Pulmonary artery endothelial cell (primary cell): ENCODE measurements at places on chromosomes 7 and 10.

DNA sequence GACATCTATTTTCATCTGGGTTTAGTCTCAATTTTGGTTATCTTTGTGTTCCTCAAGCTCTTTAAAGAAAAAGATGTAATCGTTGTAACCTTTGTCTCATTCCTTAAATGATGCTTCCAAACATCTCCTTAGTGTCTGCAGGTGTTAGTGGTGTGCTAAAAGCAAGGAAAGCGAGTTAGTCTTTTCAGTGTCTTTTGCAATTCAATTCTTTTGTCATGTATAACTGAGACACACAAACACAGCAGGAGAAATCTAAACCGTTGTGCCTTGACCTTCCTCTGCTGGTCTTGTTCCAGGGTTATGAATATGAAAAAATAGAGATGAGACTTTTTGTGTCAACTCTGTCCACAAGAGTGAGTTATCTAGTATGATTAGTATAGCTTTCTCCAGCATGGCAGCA lies 40.7 kb downstream of the PIK3CG start:
- no peak for DNase-seq

GRCh38 chr7:72092769-72093168 lies 319.4 kb downstream of the CALN1 start:
- no peak for DNase-seq

DNA sequence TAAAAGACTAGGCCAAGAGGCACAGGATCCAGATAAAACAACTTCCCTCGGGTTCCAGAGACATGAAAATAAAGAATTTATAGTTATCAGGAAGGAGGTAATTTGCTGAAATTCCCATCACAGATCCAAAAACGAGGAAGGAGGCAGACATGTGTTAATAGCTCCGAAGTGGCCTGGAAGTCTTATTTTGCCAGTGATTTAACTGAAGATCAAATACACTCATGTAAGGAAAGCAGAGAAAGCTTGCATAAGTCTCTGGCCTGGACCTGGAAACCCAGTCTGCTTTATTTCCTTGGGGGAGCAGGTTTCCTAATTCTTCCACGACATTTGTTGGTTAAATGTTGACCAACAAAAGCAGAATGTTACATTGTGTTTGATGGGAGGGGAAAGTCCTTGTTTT lies 498.7 kb upstream of the C7orf33 start:
- no peak for DNase-seq

GRCh38 chr10:97499561-97500296 lies 1.0 kb downstream of the UBTD1 start:
- no peak for DNase-seq

DNA sequence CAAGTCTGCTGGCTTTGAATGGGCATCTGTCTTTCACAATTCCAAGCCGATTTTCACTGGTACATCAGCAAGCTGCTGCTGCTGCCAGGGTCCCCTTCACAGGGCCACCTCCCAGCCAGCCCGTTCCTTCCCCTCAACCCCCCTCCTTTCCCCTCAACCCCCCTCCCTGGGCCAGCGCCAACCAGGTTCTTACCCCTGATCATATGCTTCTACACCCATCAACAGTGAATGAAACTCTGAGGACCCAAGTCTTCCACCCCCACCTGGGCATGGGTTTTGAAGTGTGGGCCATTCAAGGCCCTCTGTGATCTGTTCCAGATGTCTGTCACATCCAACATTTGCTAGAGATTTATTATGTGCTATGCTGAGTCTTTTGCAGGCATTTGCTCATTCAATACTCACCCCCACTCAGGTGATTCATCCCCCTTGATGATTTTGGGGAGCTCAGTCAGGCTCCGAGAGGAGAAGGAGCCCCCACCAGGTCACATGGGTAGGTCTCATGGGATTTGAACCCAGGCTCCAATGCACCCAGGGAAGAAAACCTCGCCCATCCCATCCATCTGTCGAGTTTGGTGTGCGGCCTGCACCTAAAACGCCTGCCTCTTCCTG lies 52.7 kb upstream of the FOXK1 start:
- no peak for DNase-seq

GRCh38 chr10:30557884-30558283 lies 71.7 kb downstream of the LYZL2 start:
- DNase-seq: no peak

- no peak for DNase-seq
Observed at GRCh38 chr7:91046322-91047089, 217.7 kb upstream of the FZD1 start.

DNA sequence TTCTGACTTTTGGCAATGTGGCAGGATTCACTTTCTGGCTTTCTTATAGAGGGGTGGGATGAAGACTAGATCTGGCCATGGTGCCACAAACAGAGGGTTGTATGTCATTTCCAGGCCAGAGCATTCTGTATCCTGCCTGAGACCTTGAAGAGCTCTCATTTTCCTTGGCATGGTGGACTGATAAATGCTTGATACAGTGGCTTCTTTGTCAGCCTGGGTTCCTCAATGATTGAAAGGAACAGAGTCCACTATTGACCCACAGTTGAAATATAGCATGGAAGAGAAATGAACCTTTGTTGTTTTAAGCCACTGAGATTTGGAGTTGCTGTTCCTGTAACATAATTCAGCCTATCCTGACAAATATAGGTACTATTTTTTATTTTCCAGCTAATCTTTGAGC lies 462.7 kb downstream of the SUGCT start:
- no peak for DNase-seq

DNA sequence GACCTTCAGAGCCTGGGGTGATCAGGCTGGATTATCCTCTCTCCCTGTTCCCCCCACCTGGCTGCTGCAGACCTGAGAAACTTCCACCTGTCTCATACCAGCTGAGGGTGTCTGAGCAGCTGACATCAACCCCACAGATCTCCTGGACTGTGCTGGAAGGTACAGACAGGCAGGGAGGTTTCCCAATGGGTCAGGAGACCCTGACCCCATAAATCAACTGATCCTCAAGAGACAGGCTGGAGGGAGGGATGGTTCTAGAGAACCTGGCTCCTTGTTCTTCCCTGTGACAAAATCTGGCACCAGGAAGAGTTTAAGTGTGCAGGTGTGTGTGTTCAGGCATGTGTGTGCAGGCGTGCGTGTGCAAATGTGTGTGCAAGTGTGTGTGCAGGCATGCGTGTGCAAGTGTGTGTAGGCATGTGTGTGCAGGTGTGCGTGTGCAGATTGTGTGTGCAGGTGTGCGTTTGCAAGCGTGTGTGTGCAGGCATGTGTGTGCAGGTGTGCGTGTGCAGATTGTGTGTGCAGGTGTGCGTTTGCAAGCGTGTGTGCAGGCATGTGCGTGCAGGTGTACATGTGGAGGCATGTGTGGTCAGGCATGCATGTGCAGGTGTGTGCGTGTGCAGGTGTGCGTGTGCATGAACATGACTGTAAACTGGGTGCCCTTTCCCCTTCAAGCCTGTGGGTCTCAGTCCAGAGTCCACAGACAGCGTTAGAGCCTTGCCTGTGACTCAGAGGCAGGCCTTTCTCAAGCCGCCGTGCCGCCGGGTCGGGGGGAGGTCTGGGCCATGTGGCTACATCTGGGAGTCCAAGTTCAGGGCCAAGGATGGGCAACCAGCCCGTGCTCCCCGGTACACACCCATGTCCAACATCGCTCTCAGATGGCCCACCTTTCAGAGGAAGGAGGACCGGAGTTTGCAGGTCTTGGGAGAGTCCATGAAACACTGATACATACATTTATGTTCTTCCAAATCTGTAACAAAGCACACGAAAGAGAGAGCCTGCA lies 50.1 kb upstream of the ELN start:
- no peak for DNase-seq

DNA sequence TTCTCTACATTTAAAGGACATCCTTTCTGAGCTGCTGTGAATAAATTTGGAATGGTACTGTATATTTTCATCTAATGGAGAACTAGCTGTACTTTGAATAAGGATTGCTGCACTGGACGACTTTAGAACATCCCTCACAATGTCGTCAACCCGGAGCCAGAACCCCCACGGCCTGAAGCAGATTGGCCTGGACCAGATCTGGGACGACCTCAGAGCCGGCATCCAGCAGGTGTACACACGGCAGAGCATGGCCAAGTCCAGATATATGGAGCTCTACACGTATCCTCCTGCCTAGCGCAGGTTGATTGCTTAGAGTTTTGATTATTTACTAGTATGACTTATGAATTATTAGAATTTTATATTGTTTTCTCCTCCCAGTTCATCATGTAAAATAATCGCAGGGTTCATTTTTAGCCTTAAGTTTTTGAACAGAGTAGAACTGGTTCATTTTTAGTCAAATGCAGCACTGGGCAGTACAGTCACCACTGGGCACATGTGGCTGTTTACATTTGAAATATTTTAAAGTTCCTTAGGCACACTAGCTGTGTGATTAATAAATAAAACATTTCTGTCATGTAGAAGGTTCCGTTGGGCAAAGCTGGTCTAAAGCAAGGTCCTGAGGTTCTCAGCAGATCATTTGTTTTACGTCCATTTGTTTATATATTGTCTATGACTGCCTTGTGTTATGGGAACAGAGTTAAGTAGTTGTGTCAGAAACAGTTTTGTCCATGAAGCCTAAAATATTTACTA lies 31.5 kb downstream of the CUL1 start:
- DNase-seq: no peak

GRCh38 chr7:137546671-137547070 lies 203.1 kb upstream of the PTN start:
- DNase-seq: no peak

GRCh38 chr10:27258838-27259812 lies 18.5 kb upstream of the ACBD5 start:
- no peak for DNase-seq

DNA sequence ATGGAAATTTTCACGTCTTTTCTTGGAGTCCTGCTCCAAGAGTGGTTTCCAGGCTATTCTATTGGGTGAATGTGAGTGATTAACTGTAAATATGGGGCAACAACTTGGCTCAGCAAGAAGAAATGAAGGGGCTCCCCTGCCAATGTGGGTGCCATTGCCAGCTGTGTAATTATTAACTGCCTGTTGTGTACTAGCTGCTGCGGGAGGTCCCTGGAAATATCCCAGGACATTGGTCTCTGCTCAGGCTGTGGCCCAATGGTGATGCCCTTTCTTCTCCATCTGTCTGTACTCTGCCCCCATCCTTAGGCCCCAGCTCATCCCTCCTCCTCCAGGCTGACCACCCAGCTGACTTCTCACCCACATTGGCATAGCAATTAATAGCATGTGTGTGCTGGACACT lies 29.4 kb downstream of the NPTX2 start:
- no peak for DNase-seq

- peak; percentile 66 for DNase-seq
Observed at GRCh38 chr7:4738711-4739527, 36.5 kb upstream of the AP5Z1 start.
